Stimulated activated CD8-positive, alpha-beta memory T cell treated with anti-CD3 and anti-CD28 coated beads, Interleukin-15, amount 100 ng/mL, for 24 hours (primary cell): ENCODE measurements at places on chromosomes 3 and 15.

GRCh38 chr15:87949575-87950223, 306.8 kb downstream of the NTRK3 start:
- no peak for DNase-seq

DNA sequence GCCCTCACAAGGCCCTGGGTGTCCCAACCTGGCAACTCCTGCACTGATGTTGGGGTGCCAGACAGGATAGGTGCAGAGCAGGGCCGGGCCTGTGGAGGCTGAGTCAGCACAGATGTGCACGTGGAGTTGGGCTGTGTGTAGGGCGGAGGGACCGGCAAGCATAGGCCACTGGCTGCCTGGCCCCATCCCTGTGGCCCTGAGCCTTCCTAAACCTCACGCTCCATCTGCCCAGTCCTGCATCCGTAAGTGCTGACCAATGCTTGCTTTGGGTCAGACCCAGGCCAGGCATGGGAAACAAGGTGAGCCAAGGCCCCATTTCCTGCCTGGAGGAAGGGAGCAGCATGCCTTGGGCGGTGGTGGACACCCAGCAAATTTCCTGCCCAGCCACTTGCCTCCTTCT, 5.8 kb upstream of the IQSEC1 start:
- DNase-seq: no peak

- no peak for DNase-seq
Measured at GRCh38 chr3:150771600-150771999, 8.6 kb upstream of the SIAH2 start.

GRCh38 chr3:53846134-53846850, at the start of the genes CHDH and IL17RB:
Gene CHDH, minus strand, starts transcription at chr3:53846419. Its CDS starts 22,411 bp downstream, at chr3:53824008.
Gene IL17RB, plus strand, starts transcription at chr3:53846568. Its CDS starts 21 bp downstream, at chr3:53846589.
- no peak for DNase-seq

- no peak for DNase-seq
Measured at GRCh38 chr15:55494931-55495330, 13.1 kb downstream of the DNAAF4 start.

DNA sequence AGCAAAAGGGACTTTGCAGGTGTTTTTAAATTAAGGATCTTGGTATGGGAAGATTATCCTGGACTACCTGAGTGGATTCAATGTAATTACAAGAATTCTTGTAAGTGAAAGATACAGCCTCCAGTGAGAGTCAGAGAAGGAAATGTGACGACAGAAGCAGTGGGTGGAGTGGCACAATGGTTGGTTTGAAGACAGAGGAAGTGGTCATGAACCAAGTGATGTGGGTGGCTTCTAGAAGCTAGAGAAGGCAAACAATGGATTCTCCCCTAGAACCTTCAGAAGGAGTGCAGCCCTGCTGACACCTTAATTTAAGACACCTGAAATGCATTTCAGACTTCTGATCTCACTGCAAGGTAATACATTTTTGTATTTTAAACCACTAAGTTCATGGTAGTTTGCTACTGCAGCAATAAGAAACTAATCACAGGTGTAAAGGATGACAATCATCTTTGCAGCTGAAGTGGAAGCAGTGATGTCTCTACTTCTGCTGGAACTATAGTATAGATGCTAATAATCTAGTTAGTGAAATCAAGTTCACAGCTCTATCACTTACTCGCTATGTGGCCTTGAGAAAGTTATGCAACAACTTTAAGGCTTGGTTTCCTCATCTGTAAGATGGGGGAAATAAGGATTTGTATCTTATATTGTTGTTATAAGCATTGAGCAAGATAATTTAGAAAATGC, 403.4 kb upstream of the SUCLG2 start:
- DNase-seq: no peak

DNA sequence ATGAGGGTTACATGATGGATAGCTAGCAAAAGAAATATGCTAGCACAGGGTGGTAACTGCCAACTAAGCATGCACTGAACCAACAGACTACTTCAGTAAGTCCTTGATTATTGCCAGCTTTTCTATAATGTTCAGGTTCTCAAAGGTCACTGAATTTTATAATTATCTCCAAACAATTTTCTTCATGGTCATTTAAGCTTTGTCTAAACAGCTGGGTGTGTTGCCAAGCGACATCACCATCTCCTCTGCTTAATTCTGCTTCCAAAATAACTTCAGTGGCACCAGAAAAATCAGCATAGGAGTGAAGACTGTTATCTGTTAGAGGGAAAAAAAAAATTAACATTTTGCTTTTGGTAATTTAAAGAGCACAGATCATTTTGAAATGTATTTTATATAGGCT, 54.6 kb upstream of the TOP2B start:
- no peak for DNase-seq

- no peak for DNase-seq
Measured at GRCh38 chr15:89103481-89104171, 15.4 kb downstream of the ABHD2 start.

- no peak for DNase-seq
Measured at GRCh38 chr3:52046186-52046901, 10.0 kb downstream of the DUSP7 start.

- DNase-seq: no peak
Measured at GRCh38 chr15:95371664-95372063, 958.8 kb upstream of the NR2F2 start.

DNA sequence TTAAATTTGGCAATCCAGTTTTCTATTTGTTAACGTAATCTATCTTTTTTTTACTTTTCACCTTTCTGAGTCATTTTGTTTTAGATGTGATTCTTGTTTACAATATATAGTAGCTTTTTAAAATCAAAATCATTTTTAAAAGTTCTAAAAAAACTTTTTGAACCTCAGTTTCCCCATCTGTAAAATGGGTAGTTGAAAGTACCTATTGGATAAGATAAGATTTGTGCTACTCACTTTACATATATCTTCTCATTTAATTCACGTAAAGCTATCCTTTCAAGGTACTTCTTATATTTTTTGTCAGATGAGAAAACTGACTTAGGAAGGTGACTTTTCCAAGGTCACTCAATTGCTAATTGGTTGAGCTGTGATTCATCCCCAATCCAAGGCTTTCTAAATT, 153.2 kb downstream of the EEFSEC start:
- no peak for DNase-seq
